ENCODE measurements at places on chromosomes 3 and 15.

GRCh38 chr3:7193269-7193668, 332.4 kb downstream of the GRM7 start:
- no peaks in the 10 kb centered on the region for H3K4me1 ChIP-seq
- H3K4me3 ChIP-seq: no peak overlapping the region
- no peak overlapping the region for H3K27ac ChIP-seq
- no peaks in the 10 kb centered on the region for H3K27me3 ChIP-seq
- no peak for DNase-seq

DNA sequence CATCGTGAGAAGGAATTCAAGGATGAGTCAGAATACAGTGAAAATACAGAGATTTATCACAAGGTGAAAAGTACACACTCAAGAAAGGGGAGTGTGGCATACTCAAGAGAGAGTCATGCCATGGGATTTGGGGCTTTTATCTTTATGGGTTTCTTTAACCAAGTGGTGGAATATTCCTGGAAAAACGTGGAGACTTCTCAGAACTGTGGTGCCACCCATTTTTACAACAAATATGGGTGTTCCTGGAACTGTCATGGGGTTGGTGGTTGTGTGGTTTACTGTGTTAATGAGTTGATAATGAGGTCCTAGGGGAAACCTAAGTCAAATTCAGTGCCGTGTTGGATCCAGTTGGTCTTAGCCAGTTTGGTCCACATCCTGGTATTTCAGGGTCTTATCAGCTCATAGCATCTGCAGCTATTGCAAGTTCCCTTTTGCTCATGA, 497.2 kb downstream of the GABRG3 start:
- DNase-seq: no peak
- no peaks in the 10 kb centered on the region for H3K36me3 ChIP-seq
- H3K4me3 ChIP-seq: no peak overlapping the region
- H3K27ac ChIP-seq: no peak overlapping the region
- H3K4me1 ChIP-seq: no peaks in the 10 kb centered on the region
- H3K27me3 ChIP-seq: no peaks in the 10 kb centered on the region

- no peaks in the 10 kb centered on the region for H3K36me3 ChIP-seq
- H3K27ac ChIP-seq: no peak overlapping the region
- DNase-seq: no peak
- H3K27me3 ChIP-seq: peaks cover 20% of the 10 kb centered on the region
Measured at GRCh38 chr15:72994534-72995177, 57.6 kb upstream of the NEO1 start.

DNA sequence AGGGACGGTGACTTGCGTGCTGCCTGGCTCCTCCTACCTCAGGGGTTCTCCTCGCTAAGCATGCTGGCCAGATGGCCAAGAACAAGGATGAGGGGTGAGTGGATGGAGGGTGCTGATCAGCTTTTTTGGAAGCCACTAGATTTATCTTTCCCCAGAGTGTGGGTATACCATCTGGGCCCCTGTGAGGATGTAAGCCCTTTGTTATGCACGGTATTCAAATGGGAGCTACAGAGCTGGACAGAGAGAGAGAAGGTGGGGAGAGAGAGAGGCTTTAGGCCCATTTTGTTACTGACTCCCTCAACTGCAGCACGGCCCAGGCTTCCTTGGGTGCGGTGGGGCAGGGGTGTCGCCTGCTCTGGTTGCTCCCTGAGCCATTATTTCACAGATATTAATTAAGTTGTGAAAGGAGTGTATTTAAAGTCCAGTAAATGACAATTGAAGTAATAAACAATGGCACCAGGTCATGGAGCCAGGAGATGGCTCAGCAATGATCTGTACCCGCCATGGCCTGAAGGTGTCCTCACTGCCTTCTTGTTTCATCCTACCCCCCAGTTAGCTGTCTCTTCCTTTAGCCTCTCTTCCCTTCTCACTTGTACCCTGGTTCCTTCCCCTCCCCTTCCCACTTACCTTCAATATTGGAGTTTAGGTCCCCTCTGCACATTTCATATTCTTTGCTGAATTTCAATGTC, 158.0 kb downstream of the CLSTN2 start:
- no peak for DNase-seq
- no peaks in the 10 kb centered on the region for H3K36me3 ChIP-seq
- no peak overlapping the region for H3K27ac ChIP-seq

DNA sequence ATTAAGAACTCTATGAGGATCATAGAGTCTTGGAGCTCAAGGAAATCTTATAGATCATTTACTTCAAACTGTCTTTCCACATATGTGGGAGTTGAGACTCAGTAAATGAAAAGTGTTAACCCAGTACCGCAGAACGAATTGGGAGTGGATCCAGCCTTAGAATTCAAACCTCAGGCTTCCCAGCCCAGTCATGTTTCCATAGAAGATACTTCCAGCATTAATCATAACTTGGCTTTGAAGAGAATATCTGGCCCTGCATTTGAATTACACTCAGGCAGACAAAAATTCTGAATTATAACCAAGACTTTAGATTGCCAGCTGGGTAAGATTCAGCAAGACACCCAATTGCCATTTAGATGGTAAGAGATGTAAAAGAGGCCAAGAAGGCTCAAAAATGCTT, 972.0 kb downstream of the TUSC7 start:
- no peaks in the 10 kb centered on the region for H3K27me3 ChIP-seq
- H3K4me1 ChIP-seq: no peaks in the 10 kb centered on the region
- H3K4me3 ChIP-seq: no peak overlapping the region
- no peak for DNase-seq

DNA sequence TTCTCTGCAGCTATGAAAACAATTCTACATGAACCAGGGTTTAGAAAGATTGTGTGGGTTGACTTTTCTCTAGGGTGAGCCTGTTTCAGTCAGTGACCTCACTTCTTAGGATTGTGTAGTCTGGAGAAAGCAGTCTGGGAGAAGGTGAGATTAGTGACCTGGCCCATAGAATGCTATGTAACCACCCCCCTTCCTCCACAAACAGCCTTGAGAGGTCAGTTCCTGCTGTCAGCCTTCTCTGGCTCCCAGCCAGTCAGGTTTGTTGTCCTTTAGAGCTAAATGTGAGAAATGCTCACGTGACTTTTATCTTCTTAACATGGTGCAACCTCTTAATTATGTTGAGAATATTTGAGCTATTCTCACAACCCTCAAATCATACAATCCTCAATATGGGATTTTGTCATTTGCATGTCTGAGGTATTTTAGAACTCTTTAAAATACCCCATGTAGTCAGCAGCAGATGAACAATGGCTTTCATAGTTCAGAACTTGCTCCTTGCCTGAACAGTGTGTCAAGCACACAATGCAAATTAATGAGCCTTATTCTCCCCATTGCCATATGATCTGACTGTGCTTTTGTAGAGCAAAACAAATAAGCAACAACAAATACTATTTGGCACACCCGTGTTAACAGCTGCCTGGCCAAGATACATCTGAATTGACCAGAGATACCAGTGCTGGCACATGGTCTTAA, 311.6 kb downstream of the CNTN6 start:
- no peaks in the 10 kb centered on the region for H3K27me3 ChIP-seq
- no peak overlapping the region for H3K27ac ChIP-seq
- DNase-seq: no peak
- no peaks in the 10 kb centered on the region for H3K36me3 ChIP-seq

DNA sequence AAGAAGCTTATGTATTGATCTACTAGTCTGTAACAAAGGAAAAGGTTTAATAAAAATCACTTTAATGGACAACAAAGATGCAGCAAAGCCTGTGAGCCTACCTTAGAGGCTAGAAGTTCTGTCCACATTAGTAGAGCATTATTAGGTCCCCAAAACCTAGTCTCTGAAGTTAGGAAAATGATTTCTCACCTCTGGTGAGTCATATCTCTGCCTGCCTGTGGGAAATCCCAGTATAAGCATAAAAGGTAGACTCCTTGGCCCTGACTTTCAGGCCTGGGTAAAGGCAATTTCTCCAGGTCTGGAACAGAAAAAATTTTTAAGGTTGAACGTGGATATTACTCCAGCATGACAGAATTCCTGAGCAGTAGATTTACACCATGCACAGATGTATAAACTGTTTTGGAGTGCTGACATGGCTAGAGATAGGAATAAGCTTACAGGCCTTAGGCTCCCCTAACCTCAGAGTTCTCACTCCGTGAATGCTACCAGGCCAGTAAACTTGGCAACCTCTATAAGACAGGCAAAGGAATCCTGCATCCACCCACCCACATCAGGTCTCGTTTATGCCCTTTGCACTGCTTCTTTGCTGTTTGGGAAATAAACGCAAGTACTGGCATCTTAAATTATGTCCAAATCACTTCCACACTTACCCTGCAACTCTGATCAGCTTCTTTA, 104.1 kb downstream of the SERPINI1 start:
- H3K36me3 ChIP-seq: no peaks in the 10 kb centered on the region
- H3K27me3 ChIP-seq: no peaks in the 10 kb centered on the region
- H3K27ac ChIP-seq: no peak overlapping the region

DNA sequence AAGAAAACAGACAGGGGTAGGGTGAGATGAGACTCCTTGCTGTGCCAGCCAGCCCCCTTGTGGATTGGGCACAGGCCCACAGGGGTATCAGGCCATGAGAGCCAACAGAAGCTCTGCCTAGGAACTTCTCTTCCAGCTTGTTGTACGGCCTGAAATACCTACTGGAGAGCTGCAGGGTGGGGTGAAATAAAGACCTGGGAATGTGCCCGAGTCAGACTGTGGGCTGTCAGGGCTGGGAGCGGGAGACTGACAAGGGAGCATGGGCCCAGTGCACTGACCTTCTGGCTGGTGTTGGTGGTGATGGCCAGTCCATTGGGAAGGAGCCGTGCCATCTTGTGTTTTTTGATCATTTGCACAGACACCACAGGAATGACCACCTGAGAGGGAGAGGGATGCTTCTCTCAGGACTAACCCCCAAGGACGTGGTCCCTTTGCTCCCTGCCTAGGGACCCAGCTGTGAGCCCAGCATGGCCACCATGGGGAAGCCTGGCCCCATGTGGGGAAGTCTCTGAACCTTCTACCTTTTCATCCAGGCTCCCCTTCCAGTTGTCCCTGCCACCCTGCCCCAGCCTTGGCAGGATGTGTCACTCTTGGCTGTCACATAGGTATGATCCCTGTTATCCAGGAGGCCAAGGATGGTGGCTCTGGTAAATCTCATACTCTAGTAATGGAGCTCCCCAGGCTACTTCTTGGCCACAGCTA, 30.7 kb downstream of the GRAMD2A start:
- no peaks in the 10 kb centered on the region for H3K36me3 ChIP-seq
- DNase-seq: no peak
- H3K4me1 ChIP-seq: peaks cover 27% of the 10 kb centered on the region

- no peak for DNase-seq
- no peak overlapping the region for H3K4me3 ChIP-seq
- H3K27me3 ChIP-seq: no peaks in the 10 kb centered on the region
- no peak overlapping the region for H3K27ac ChIP-seq
- H3K4me1 ChIP-seq: no peaks in the 10 kb centered on the region
- H3K36me3 ChIP-seq: no peaks in the 10 kb centered on the region
Measured at GRCh38 chr3:190217081-190217480, 96.4 kb upstream of the P3H2 start.

DNA sequence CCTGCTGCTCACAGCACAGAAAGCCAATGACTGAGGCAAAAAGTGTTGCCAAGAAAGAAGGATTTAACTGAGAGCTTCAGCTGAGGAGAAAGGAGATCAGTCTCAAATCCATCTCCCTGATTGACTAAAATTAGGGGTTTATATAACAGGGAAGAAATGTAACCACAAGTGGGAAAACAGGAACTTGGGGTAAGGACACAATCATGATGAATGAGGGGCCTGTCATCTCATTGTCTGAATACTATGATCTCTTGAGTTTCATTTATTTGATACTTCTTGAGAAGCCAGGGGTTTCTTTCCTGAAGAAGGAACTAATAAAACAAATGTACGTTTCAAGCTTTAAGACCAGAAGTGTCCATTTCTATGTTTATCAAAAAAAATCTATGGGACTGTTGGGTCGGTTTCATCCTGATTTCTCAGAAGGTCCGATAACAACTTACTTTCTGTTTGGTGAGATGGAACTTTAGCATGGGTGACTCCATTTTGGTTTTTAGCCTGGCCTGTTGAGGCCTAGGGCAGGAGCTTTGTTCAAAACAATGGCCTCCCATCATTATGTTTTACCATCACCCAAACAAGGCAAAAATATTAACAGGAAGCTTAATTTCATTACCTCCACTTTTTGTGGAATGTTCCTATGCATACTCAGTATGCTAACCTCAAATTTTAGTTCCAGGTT, 76.6 kb upstream of the PIAS1 start:
- no peaks in the 10 kb centered on the region for H3K4me1 ChIP-seq
- DNase-seq: no peak
- H3K27ac ChIP-seq: no peak overlapping the region
- H3K27me3 ChIP-seq: peaks cover 2% of the 10 kb centered on the region
- H3K4me3 ChIP-seq: no peak overlapping the region
- H3K36me3 ChIP-seq: no peaks in the 10 kb centered on the region

- no peaks in the 10 kb centered on the region for H3K27me3 ChIP-seq
- DNase-seq: no peak
- H3K4me1 ChIP-seq: no peaks in the 10 kb centered on the region
Measured at GRCh38 chr3:20837676-20838302, 651.8 kb upstream of the SGO1 start.

GRCh38 chr3:187223799-187224198, 26.5 kb downstream of the RTP1 start:
- no peak for DNase-seq
- H3K27me3 ChIP-seq: peaks cover 6% of the 10 kb centered on the region
- no peaks in the 10 kb centered on the region for H3K36me3 ChIP-seq
- no peak overlapping the region for H3K27ac ChIP-seq

- no peaks in the 10 kb centered on the region for H3K36me3 ChIP-seq
- no peaks in the 10 kb centered on the region for H3K27me3 ChIP-seq
Measured at GRCh38 chr3:184344579-184345316, 7.3 kb downstream of the FAM131A start.

DNA sequence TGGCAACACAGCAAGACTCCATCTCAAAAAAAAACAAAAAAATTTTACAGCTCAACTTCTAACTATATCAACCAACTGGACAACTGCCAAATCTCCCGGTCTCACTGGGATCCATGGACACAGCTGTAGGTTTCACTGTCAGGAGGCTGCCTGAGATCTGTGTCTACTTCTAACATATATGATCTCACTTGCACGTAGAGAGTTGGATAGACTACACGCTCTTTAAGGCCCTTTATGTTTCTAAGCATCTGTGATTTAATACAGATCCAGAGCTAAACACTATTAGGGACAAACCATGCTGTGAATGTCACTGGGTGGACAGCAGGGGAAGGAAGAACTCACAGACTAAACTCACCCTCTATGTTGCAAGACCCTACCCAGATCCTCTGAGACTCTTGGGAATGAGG, 13.0 kb upstream of the APOD start:
- H3K4me1 ChIP-seq: peaks cover 5% of the 10 kb centered on the region
- H3K27me3 ChIP-seq: no peaks in the 10 kb centered on the region
- H3K27ac ChIP-seq: no peak overlapping the region
- DNase-seq: no peak

DNA sequence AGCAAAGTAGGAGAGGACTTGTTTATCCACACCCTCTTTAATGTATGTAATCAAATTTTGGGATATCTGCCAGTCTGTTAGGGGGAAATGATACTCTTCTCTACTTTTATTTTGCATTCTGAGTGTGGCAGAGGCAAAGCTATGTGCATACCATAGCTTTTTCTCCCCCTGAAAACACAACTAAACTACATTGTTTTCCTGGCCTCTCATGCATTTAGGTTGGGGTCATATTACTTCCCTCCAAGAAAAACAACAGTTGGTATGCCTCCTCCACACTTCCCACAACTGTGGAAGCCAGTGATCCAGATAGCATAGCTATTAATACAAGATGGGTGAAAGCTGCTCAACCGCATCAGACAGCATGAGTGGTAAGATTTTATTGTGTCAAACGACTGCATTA, 6.9 kb downstream of the RPL15 start:
- no peak for DNase-seq
- no peak overlapping the region for H3K27ac ChIP-seq
- peaks cover 27% of the 10 kb centered on the region for H3K36me3 ChIP-seq
- peaks cover 20% of the 10 kb centered on the region for H3K4me1 ChIP-seq
- H3K27me3 ChIP-seq: no peaks in the 10 kb centered on the region
- no peak overlapping the region for H3K4me3 ChIP-seq
